ENCODE measurements at places on chromosomes 3 and 15.

DNA sequence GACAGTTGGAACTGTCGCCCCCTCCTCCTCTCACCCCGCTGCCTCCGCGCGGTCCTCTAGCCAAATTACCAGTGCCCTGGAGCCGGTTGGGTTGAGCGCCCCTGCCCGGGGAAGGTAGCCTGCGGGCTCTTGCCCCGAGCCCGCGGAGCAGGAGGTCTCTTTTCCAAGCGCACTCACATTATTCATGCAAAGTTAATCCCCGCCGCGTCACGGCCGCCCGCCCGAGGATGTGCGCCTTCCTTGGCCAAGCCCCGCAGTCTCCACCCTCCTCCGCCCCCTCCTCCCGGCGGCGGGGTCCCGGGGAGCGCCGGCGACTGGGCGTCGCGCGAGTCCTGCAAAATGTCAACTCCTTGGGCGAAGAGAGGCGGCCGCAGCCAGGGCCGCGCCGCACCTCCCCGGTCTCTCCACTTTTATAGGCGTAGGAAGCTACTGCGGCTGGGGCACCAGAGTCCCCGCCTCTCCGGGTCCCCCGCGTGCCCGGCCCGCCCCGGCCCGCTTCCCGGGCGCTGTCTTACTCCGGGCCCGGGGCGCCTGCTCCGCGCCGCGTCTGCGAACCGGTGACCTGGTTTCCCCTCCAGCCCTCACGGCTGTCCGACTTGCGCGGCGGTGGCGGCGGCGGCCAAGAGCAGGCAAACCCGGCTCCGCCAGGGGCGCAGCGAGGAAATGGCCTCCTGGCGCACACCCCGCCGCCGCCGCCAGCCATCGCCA lies at the start of gene THRB:
Gene THRB, minus strand, starts transcription at position 233 of the 708 bp plus-strand sequence.
- DNase-seq, result no peak

GRCh38 chr15:78641749-78642275 lies 802 bp upstream of the CHRNB4 start:
- DNase-seq, result no peak

GRCh38 chr3:81152156-81152555 lies 609.3 kb downstream of the GBE1 start:
- no peak for DNase-seq

- no peak for DNase-seq
These were observed 17.7 kb upstream of the SLC6A1 start for GRCh38 chr3:10974746-10975375.

DNA sequence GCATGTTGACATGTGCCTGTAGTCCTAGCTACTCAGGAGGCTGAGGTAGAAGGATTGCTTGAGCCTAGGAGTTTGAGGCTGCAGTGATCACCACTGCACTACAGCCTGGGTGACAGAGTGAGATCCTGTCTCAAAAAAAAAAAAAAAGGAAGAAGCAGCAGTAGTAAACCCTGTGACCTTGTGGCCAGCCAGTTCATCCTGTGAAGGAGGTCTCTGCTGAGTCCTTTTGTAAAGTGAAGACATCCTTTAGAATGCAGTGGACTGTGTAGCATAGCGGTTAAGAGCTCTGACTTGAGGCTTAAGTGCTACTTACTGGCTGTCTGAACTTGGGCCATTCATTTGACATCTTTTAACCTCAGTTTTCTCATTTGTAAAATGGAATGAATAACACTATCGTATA lies 8.3 kb downstream of the EXOSC7 start:
- DNase-seq, result no peak

DNA sequence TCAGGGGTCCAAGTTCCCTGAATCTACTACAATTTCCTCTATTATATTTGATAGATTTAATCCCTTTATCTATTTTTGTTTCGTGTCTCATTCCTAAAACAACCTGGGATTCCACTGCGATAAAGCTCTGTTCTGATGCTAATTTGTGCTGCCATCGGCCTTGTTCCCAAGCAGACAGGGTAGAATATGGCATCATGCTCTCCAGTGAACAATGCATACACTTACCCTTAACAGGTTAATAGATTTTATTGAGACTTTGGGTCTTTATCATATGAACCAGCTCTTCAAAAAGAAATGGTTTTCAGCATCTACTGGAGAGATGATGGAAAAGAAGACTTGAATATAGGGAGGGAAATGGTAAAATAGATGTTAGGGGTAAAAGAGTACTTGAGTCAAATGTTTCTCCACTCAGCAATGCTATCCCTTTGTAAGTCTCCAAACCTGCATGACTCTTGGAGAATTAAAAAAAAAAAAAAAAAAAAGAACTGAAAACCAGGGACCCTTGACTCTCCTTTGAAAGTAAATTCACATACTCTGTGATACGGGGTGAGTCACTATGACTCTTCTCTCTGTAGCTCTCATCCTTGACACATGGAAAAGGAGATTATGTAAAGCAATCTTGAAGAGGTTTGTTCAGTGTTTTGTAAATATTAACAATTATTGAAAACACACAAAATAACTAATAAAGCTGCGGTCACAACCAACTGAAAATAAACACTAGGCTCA lies 268.8 kb downstream of the ZBTB20 start:
- DNase-seq, result no peak

DNA sequence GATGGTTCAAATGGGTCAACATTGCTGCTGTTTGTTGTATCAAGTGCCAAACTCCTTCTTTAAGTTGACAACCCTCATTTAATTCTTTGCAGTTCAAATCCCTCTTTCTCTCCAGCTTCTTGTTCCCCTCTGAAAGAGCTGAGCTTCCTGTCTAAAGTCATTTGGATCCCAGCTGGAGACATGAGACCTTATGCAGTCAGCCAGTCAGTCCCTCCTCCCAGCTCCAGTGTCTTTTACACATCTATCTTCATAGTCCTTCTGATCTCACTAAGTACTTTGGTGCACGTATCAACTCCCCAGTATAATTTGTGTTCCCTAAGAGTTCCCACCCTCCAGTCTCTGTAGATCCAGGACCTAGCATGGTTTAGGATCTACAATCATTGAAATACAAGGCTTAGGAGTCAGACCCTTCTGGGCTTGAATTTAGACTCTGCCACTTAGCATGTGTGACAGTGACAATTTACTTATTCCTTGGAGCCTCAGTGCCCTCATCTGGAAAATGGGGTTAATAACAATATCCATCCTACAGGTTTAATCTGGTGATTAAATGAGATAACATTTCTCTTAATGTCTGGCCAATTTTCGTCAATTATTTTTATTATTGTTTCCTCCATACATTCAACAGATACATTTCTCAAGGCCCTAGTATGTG lies 102.8 kb upstream of the SEMA6D start:
- no peak for DNase-seq
